ENCODE measurements at places on chromosomes 6 and 20. TPM values are rescaled to one million over a fixed set of nuclear protein-coding genes. Genes with fewer than 3 reads are reported as not detected.
A peak's percentile ranks its signal among the peaks of the same experiment; 100 is the strongest.

DNA sequence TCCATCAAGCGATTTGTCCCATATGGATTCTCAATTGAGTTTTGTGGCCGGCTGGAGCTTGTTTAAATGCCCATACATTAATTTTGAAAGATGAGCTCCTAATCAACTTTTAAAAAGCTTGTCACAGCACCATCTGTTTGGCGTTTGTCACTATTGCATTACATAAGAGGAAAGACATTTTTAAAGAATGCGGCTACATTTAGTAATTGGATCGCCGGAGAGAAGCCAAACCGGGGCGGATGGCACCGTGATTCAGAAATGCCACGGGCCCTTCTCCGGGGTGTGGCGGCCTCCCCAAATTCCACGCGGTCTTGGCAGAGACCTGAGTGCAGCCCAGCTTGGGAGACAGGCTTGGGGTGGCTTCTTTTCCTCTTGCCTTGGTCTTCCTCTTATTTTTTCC is 67.7 kb upstream of the ZNFX1 start:
- peak; percentile 82 for DNase-seq
- H3K36me3 ChIP-seq, result no peaks in the 10 kb centered on the region
- H3K4me1 ChIP-seq, result no peaks in the 10 kb centered on the region
- peak overlapping the region; percentile 83 for H3K27ac ChIP-seq

DNA sequence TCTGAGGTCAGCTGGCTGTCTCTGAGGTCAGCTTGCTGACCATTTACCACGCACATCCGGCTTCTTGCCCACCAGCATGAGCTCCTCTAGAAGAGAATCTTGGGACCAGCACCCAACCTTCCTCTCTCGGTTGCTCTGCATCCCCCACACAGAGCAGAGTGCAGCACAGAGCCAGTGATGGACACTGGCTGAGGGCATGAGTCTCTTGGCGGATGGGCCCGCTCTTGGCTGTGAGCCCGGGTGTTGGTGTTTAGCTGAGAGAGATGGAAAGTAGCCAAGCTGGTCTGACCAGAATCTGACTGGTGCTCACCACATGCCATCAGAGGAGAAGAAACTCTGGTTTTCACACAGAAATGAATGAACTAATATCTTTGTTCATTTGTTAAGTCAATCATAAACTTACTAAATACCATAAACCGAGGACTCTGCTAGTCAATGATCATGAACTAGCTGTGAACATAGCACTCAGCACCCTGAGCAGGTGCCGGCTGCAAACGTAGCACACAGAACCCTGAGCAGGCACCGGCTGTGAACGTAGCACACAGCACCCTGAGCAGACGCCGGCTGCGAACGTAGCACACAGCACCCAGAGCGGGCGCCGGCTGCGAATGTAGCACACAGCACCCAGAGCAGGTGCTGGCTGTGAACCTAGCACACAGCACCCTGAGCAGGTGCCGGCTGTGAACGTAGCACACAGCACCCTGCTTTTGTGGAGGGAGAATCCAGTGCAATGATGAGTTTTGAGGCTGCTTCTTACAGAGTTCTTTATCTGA is 10.4 kb upstream of the THBS2 start:
- H3K4me1 ChIP-seq, result no peaks in the 10 kb centered on the region
- H3K27me3 ChIP-seq, result no peaks in the 10 kb centered on the region
- DNase-seq, result no peak
- H3K27ac ChIP-seq, result no peak overlapping the region

DNA sequence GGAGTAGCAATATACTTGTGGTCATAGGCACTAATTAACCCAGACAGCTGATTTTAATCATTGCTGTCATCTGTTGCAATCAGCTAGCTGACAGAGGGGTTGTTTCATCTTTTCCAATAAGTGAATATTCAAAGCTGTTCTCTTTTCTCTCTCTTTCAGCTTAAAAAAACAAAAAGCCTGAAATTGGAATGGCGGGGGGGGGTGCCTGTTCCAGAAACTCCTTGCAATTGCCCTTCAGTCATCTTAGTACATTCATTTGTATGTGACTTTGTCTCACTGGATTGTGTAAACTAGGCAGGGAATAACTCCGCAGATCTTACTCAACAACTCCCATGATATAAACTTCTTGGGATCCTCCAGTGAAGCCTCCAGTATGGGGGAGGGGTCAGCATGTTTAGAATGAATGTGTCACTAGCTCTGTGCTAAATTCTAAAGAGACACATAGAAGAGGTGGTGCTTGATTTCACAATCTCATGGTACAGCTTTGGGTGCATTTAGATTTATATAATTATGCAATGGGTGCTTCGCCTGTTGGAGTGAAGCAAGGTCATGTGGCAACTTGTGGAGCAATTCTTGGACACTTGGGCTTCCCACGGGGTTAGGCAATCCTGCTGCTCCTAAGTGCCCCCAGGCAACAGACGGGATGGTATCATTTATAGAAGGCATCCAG is 40.1 kb downstream of the SLC24A3 start:
- H3K27ac ChIP-seq, result no peak overlapping the region
- no peak overlapping the region for H3K4me3 ChIP-seq
- no peaks in the 10 kb centered on the region for H3K36me3 ChIP-seq
- no peak for DNase-seq
- H3K27me3 ChIP-seq, result no peaks in the 10 kb centered on the region
- no peaks in the 10 kb centered on the region for H3K4me1 ChIP-seq

The CTAGE9 gene
- 0.16 TPM for total RNA-seq

The TRIM10 gene
- total RNA-seq, result not detected

GRCh38 chr20:37969949-37970855 is 63.1 kb downstream of the TTI1 start:
- H3K4me1 ChIP-seq, result no peaks in the 10 kb centered on the region
- H3K4me3 ChIP-seq, result no peak overlapping the region
- no peaks in the 10 kb centered on the region for H3K27me3 ChIP-seq
- H3K36me3 ChIP-seq, result no peaks in the 10 kb centered on the region
- no peak for DNase-seq

DNA sequence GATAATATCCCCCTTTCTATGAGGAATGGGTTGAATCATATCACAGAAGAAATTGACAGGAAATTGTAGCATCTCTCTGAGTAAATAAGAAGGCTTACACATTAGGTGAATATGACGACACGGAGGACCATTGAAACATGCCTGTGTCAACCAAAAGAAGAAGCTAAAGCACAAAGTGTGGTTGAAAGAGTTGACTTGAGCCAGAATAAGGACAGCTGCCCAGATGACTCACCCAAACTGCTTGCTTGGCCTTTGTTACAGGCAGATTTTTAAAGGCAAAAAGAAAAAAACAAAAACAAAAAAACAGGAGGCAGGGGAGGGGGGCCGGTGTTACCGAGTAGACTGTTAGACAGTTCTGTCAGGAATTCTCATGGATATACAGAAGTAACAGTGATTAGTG is 129.8 kb upstream of the EDN1 start:
- DNase-seq, result no peak
- no peaks in the 10 kb centered on the region for H3K27me3 ChIP-seq
- no peak overlapping the region for H3K27ac ChIP-seq
- H3K4me3 ChIP-seq, result no peak overlapping the region
- H3K4me1 ChIP-seq, result no peaks in the 10 kb centered on the region

- H3K36me3 ChIP-seq, result no peaks in the 10 kb centered on the region
- no peak overlapping the region for H3K4me3 ChIP-seq
- H3K4me1 ChIP-seq, result no peaks in the 10 kb centered on the region
- H3K27me3 ChIP-seq, result no peaks in the 10 kb centered on the region
Measured at GRCh38 chr6:106160189-106160588, 74.1 kb downstream of the PRDM1 start.

The PDSS2 gene
- 13.5 TPM for total RNA-seq

DNA sequence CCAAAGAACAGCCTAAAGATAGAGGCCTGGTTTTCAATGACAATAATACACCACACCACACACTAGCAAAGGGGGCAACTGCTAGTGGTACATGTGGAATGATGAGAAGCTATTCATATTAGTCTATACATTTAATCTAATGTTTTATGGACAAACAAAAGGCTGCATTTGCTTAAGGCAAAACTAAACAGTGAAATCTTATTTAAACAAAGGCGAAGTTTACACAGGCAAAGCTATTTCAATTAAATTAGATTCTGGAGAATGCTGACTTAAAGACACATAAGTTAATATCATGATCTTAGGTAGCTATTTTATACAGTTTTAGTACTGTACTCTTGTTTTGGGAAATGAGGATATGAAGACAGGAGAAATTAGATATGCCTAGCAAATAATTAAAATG is 53.9 kb upstream of the SIM1 start:
- H3K36me3 ChIP-seq, result no peaks in the 10 kb centered on the region

DNA sequence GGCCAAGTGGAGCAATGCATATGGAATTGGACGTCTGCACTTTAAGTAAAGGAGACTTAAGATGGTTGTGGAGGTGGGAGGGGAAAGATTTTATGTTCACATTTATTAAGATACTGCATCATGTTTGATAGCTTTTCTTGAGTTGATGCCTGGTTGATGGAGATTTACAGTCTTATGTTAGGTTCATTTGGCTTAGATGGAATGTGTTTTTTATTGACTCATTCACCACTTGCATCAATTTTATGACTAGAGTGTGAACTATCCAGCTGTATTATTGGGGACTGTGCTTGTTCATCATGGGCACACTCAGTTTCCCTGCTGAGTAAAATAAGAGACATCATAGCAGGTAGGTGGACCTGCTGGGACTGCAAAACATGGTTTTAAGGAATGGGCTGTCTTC is 91.2 kb upstream of the SCP2D1 start:
- H3K4me1 ChIP-seq, result no peaks in the 10 kb centered on the region
- DNase-seq, result no peak
- H3K36me3 ChIP-seq, result no peaks in the 10 kb centered on the region
- no peak overlapping the region for H3K27ac ChIP-seq

The STX11 gene
- 20.0 TPM for total RNA-seq

DNA sequence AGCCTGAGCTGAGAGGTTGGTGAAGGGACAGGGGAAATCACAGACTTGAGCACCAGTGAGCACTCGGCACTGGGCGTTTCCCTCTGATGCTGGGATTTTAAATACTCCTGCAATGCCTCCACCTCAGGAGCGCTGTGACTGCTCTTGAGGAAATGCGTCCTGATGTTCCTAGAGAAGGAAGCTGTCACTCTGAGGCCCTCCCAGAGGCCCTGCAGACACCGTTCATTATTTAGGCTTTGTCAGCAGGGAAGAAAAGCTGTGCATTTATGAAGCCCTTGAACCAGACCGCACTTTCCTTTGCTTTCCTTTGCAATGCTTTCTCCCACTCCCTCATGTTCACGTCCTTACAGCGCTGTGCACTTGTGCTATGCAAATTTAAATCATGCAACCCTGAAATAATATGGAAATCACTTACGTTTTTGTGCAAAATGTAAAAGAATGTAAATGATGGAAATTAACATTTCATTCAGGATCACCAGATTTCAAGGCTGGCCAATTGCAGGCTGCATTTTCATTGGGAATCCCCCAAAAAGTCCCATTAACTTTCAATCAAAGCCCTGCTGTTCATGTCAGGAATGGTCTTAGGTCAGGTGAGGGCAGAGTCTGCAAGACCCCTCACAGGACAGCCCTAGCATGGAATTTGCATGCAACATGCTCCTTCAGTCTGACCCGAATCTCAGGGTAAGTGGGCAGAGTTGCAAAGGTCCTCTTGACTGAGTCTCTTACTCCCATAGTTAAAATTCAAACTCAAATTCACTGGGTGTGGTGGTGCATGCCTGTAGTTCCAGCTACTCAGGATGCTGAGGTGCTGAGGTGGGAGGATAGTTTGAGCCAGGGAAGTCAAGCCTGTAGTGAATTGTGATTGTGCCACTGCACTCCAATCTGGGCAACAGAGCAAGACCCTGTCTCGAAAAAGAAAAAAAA is 45.8 kb upstream of the SYNDIG1 start:
- H3K27ac ChIP-seq, result no peak overlapping the region
- H3K27me3 ChIP-seq, result no peaks in the 10 kb centered on the region
- H3K36me3 ChIP-seq, result no peaks in the 10 kb centered on the region
- H3K4me3 ChIP-seq, result no peak overlapping the region

DNA sequence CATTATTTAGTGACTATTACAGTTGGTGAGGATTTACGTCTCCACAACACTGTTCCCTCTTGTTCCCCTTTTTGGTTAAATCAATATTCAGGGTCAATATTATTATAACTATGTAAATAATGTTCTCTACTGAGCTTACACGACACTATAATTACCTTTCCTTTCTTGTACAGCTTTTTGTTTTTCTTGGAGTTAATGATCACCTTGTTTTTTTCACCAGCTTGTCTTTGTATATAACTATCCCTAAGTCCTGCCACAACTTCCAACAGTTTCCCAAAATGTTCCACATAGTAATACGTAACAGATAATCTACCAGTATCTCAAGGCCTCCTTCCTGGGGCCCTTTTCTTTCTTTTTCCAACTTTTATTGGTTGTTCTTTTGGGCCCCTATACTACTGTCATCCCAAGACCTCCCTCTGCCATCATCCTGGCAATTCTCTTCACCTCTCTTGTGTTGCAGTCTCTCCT is 142.0 kb upstream of the SOX4 start:
- no peaks in the 10 kb centered on the region for H3K27me3 ChIP-seq
- no peak for DNase-seq
- no peak overlapping the region for H3K27ac ChIP-seq
- H3K4me1 ChIP-seq, result peaks cover 4% of the 10 kb centered on the region
- no peak overlapping the region for H3K4me3 ChIP-seq
- no peaks in the 10 kb centered on the region for H3K36me3 ChIP-seq

The RAD21L1 gene
- not detected for total RNA-seq

DNA sequence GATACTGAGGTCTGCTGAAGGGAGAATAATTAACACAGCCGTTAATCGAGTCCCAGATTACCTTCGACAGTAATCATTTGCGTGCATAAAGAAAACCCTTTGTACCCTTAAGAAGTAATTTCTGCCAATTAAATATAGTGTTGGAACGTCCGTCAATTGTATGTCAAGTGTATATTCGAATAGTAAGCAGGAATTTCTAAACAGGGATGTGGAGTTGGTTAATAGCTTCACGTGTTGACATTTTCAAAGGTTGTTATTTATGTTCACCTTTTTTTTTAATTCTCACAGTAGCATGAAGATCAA is 798 bp upstream of the SNAP91 start:
- peaks cover 29% of the 10 kb centered on the region for H3K27me3 ChIP-seq
- no peaks in the 10 kb centered on the region for H3K36me3 ChIP-seq
- peak overlapping the region; percentile 65 for H3K4me3 ChIP-seq

Measured in breast epithelium (tissue), 4 donors.